GM12891 (cell line): ENCODE measurements at places on chromosomes 7 and 10.

DNA sequence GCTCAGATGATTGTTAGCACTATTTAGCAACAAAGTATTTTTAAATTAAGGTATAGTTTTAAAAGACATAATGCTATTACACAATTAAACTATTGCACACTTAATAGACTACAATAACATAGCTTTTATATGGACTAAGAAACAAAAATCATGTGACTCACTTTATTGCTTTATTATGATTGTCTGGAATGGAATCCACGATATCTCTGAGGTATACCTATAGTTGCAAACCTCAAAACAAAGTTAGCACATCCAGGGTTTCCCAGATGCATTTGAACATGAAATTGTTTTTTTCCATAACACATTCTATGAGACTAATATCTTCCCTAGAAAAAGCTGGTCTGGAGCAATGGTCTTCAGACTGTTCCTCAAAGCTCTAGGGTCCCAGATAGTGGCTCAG lies 18.3 kb upstream of the RPEL1 start:
- DNase-seq = no peak

DNA sequence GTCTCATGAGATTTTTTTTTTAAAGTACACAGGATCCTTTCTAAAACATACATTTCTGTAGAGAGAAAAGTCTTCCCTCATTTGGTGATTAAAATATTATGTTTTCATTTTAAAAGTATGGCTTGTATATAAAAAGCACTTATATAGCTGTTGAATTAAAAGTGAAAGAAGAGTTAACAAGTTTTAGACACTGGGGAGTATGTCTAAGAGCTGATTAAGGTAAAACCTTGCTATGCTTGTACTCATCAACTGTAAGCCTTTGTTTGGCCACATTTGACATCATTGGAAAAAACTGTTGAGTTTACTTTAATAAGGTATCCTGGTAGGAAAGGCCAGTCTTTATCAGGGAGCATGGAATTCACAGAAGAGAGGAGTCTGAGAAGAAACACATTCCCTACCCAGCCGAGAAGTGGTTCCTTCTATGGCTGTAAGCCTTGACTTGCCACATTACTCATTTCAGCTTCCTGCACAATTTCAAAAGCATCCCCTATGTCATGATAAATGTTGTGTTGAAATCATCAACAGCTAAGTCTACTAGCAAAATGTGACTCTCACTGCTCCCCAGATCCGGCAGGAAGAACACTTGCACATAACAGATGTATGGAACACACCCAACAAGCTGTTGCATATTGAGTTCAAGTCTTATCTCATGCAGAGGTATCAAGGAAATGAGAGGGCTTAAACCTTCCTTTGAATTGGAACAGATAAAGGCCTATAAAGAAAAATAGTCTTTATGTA lies 171.8 kb upstream of the CDK1 start:
- no peak for DNase-seq

GRCh38 chr7:2715341-2716231 lies 27.6 kb downstream of the AMZ1 start:
- no peak for DNase-seq

- DNase-seq = no peak
Measured at GRCh38 chr7:149458235-149458634, 2.6 kb downstream of the ZNF777 start.
